A549 treated with ZK216348 at 1 μM for 4 hours (cell line): ENCODE measurements at places on chromosomes 4 and X. TPM values are rescaled to one million over a fixed set of nuclear protein-coding genes. Genes with fewer than 3 reads are reported as not detected.

Gene DKK2
- not detected in 5 replicates for total RNA-seq

Gene MORF4L2
- total RNA-seq, result 473 to 1,143 TPM (median 493 TPM) in 5 replicates

Gene EPGN
- not detected in 5 replicates for total RNA-seq

Gene PSAPL1
- total RNA-seq, result 0.14 to 0.29 TPM (median 0.22 TPM) in 4 of 5 replicates, not detected in the other

Gene PNMA6F
- not detected in 5 replicates for total RNA-seq

Gene PAPSS1
- total RNA-seq, result 27.6 to 33.4 TPM (median 29.8 TPM) in 5 replicates

Gene SOX3
- not detected in 5 replicates for total RNA-seq

Gene CD38
- total RNA-seq, result 8.9 to 13.8 TPM (median 11.2 TPM) in 5 replicates

Gene SLITRK4
- not detected in 5 replicates for total RNA-seq

Gene MUC7
- not detected in 5 replicates for total RNA-seq

Gene HHIP
- total RNA-seq, result 0.72 to 1.6 TPM (median 1.3 TPM) in 5 replicates
